ENCODE measurements at places on chromosomes 12 and 14.

GRCh38 chr12:97575403-97576193 lies 113.0 kb downstream of the RMST start:
- DNase-seq, result no peak

DNA sequence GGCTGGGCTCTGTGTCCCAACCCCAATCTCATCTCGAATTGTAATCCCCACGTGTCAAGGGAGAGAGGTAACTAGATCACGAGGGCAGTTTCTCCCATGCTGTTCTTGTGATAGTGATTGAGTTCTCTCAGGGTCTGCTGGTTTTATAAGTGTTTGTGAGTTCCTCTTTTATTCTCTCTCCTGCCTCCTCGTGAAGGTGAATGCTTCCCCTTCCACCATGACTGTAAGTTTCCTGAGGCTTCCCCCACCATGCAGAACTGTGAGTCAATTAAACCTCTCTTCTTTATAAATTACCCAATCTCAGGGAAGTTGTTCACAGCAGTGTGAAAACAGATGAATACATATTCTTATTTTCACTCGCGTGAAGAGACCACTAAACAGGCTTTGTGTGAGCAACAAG lies 148.2 kb downstream of the TMEM30B start:
- DNase-seq, result no peak

- no peak for DNase-seq
These were observed 69.5 kb downstream of the TMEM132C start for GRCh38 chr12:128336204-128337070.

DNA sequence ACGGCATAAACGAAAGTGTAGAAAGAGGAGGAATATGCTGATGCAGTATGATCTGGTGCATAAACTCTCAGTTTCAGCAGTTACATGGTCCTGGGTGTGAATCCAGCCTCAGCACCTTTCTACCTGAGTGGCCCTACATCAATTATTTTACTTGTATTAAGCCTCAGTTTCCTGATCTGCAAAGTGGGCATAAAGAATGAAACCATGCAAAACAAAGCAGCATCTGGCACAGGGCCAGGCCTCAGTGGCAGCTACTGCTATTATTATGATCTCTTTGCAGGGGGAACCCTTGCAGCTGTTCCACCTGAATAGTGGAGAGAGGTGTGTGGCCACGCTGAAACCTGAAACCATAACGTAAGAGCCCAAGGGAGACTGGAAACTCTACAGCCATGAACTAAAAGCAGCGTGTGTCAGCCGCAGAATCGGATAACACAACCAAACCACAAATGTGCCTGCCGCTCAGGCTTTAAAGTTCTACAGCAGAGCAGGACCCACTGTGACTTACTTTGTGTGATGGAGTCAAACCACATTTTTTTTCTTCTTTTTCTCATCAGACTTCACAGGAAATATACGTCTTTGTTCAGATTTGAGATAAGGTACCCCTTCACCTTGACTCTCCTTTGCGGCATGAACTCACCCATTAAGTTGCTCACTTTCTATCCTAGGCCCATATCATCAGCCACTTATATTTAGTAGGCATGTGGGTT lies 29.2 kb upstream of the FOS start:
- DNase-seq, result peak; percentile 69

All from stimulated activated CD4-positive, alpha-beta T cell treated with anti-CD3 and anti-CD28 coated beads, TNF-alpha, amount 100 ng/mL, for 4 hours (primary cell).